HAP-1 (cell line): ENCODE measurements at places on chromosomes 12 and 14.

GRCh38 chr12:114193474-114193873 lies 212.5 kb downstream of the TBX5 start:
- no peak for DNase-seq

- DNase-seq: peak; percentile 67
These were observed at the start of gene ITGA7 for GRCh38 chr12:55707841-55708694. Gene ITGA7, minus strand, starts transcription at chr12:55707904. Its CDS starts 222 bp downstream, at chr12:55707682.

DNA sequence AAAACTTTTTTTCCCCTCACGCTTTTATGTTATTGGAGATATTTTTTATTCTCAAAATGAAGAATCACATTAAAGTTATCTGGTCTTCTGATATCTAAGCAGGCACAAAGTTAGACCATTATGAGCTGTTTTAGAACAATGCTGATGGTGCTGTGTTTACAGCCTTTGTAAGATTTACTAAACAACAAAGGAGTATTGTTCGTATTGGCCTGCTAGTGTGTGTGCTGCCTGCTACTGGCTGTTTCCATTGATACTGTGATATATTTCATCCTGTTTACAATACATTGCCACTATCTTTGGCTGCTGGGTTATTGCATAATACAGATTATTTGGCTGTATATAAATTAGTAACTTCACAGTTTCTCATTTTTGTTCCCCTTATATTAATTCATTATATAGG lies 220.8 kb downstream of the ITPR2 start:
- no peak for DNase-seq

- DNase-seq: no peak
These were observed 95.4 kb downstream of the ITPR2 start for GRCh38 chr12:26737487-26738030.

GRCh38 chr12:61369241-61369910 lies 890.8 kb upstream of the USP15 start:
- DNase-seq: no peak

DNA sequence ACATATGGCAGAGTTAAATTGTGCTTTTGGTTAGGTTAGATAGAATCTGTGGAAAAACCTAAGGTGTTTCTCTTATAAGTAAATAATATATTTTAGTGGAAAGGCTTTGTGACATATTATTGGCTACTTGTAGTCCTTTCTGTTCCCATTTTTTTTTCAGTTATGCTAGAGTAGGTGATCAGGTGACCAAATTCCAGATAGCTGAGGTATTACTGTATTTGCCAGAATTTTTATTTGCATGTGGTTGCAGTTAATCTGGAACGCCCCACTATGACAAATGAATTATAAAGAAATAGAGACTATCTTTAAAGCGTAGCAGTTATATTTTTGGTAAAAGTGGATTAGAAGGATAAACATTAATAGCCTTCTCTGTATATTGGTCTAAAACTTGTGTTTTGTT lies 52.0 kb downstream of the ARHGAP5 start:
- no peak for DNase-seq

DNA sequence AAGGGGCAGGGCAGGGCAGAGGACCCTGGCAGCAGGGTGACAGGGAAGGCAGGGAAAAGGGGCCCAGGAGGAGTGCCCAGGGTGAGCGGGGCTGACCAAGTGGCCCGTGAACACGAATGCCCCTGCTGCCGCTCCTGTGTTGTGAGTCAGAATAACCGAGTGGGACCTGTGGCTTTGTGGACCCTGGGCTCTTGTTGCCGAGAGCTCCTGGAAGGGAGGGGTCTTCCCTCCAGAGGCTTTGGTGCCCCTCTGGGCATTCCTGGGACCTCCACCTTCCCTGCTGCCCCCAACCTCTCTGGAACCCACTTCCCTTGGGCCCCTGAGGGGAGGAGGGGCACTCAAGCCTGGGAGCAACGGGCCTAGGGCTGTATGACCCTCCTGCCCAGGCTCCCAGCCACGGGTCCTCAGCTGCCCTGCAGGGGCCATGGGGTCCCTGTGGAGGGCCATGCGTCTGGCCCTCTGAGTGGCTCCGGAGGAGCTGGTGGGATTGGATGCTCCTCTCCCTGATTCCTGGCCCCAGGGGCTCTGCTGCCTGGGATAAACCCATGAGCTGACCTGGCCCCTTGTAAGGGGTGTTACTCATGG lies 319.4 kb downstream of the TMEM121 start:
- DNase-seq: no peak

DNA sequence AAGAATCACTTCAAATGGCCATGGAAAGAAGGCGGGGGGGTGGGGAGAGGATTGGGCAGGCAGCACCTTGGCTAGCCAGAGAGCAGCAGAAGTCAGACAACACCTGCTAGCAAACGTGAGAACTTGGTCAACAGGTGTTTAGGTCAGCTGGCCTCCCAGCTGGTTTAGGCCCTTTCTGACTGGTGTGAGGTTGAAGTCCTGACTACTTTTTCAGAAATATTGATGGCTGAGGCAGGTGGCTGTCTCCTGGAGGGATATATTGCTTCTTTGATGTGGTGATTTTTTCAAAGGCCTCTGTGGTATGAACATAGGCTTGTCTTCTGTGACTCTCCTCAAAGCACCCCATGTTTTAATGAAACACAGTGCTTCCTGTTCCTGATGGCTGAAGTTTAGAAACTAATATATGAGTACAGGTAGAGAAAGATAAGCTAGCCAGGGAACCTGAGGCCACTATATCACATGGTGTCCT lies 238.2 kb upstream of the SSTR1 start:
- DNase-seq: no peak

- DNase-seq: no peak
These were observed 49.4 kb downstream of the TSPAN8 start for GRCh38 chr12:71108355-71108754.
